ENCODE measurements at places on chromosomes 4 and X. TPM values are rescaled to one million over a fixed set of nuclear protein-coding genes. Genes with fewer than 3 reads are reported as not detected.

Gene PALLD
- 92.7 TPM for total RNA-seq

GRCh38 chr4:14967982-14968381 is 34.3 kb upstream of the CPEB2 start:
- no peak for DNase-seq

Gene C4orf51
- total RNA-seq: not detected

GRCh38 chrX:40104630-40104984 is 6.8 kb upstream of the BCOR start:
- DNase-seq: no peak

- DNase-seq: peak; percentile 61
These were observed 23.5 kb downstream of the CHM start for GRCh38 chrX:86023811-86024210.

DNA sequence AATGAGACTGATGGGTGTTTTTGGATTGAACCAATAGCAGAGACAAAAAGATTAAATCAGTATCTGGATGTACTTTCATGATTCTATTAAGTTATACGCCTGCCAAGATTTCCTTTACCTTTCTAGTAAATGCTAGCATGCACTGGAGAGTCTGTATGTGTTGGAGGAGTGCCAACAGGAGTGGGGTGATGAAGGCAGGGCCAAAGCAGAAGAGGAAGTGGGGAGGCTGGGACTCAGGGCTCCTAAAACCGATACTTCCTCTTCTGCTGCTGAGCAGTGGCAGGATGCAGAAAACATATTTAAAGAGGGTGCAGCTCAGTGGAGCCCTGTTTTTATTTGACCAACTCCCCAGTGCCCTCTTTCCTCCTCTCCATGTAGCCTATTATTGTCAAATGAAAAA is 5.6 kb downstream of the CYSLTR1 start:
- peak; percentile 33 for DNase-seq

DNA sequence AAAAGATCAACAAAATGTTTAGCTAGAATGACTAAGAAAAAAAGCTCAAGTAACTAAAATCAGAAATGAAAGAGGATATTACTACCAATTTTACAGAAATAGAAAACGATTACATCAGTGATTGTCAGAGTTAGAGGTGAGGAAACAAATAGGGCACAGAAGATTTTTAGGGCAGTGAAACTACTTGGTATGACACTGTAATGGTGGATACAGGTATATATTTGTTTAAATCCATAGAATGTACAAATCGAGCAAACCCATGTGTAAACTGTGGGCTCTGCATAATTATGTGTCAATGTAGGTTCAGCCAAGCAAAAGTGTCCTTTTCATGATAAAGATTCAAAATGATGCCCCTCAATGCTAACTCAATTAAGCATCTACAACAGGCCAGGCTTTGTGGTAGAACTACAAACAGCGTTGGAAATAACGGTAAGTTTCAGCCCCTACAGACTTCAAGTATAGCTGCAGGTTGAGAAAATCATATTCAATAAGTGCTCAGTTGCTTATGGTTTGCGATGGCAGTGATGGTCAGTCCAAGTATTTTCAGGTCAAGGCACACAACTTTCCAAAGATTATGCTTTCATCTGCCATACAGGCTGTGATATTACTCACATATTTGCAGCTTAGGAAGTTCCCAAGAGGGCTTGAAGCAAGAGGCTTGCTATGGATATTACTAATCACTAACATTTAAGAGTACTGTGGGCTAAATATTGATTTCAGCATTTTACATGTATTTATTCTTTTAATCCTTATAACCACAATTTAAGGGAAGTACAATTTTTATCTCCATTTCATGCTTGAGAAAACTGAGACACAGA is 158.6 kb downstream of the TET2 start:
- DNase-seq: no peak

DNA sequence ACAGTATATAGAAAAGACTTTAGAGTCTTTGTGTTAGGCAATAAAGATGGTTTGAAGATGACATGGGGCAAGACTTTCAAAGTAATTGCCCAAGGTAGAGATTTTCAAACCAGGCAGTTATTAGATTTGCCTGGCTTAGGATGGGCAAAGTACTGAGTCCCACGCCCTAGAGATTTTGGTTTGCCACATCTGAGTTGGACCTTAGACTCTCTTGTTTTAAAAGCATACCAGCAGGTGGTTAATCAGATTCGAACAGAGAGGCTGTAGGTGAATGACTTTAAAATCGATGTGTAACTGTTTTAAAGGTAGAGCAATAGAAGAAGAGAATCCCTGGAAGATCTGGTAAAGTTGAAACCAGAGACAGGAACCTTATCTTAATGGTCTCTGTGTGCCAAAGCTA is 121.5 kb downstream of the RAPGEF2 start:
- no peak for DNase-seq

GRCh38 chr4:176340871-176341685 is 21.3 kb downstream of the SPCS3 start:
- DNase-seq: peak; percentile 40

Gene POU4F2
- not detected for total RNA-seq

GRCh38 chr4:146485968-146486367 is 35.8 kb downstream of the SLC10A7 start:
- no peak for DNase-seq

Gene CCNQ
- total RNA-seq: 53.4 TPM

- peak; percentile 75 for DNase-seq
These were observed 28.2 kb downstream of the ANKRD50 start for GRCh38 chr4:124684301-124684700.

Gene HSFX4
- not detected for total RNA-seq

DNA sequence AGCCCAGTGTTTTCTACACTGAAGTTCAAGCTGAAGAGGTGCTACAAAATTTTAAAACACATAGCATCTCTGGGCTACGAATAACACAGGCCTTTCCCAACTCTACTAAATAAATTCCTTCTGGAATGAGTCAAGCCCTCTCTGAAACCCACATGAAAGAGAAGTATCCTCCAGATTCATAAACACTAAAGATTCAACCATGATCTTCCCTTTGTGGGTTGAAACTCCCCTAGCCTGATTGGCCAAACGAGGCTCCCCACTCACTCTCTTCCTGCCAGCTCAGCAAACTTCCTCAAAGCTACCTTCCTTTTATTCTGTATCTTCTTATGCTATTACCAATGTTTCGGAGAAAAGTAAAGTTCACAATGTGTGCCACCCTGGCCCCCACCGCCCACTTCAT is 95.4 kb downstream of the NKX6-1 start:
- DNase-seq: peak; percentile 1

DNA sequence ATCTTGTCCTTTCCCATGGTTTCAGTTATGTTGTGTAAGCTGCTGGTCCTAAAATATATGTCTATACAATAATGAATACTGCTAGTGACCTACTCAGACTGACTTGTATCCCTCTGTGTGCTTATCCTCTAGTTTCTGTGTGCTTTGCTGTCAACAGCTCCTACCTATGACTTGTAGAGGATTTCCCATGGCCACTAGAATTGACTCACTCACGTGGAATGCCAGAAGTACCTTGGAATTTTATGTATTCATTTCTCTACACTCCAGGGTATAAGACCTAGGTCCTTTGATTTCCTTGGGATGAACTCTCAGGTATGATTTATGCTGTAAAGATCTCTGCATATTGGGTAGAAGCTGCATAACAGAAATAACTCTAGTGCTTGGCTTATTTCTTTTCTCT is 279.9 kb upstream of the SLIT2 start:
- DNase-seq: peak; percentile 87

- DNase-seq: no peak
These were observed 121.5 kb upstream of the PPP2R3B start for GRCh38 chrX:508163-508562.

Gene F11
- total RNA-seq: not detected

Gene GPRASP1
- 1.2 TPM for total RNA-seq

DNA sequence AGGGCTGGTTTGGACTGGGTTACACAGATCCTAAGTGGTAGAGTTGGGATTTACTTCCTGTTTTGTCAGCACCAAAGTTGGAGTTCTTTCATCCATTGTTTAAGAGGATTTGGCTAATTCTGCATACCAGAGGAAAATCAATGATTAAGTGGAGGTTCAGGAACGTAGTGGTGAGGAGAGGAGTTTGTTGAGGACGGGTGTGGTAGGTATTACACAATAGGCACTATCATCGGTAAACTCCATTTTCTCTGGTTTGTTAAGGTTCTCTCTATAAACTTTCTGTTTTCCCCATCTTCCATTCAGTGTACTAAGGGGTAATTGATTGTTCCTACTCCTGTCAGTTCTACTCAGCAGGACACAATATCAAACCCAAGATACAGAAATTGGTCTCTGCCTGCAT is 107.5 kb upstream of the VCX2 start:
- no peak for DNase-seq

GRCh38 chrX:29617725-29618124 is 597.6 kb upstream of the MAGEB2 start:
- no peak for DNase-seq

DNA sequence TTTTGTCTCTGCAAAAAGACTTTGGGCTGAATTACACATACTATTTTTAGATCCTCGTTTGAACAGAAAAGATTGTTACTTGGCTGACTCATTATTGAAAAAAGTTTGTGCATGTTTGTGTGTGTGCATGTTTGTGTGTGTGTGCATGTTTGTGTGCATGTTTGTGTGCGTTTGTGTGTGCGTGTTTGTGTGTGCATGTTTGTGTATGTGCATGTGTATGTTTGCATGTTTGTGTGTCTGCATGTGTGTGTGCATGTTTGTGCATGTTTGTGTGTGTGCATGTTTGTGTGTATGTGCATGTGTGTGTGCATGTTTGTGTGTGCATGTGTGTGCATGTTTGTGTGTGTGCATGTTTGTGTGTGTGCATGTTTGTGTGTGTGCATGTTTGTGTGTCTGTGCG is 201.1 kb upstream of the FAT1 start:
- no peak for DNase-seq

DNA sequence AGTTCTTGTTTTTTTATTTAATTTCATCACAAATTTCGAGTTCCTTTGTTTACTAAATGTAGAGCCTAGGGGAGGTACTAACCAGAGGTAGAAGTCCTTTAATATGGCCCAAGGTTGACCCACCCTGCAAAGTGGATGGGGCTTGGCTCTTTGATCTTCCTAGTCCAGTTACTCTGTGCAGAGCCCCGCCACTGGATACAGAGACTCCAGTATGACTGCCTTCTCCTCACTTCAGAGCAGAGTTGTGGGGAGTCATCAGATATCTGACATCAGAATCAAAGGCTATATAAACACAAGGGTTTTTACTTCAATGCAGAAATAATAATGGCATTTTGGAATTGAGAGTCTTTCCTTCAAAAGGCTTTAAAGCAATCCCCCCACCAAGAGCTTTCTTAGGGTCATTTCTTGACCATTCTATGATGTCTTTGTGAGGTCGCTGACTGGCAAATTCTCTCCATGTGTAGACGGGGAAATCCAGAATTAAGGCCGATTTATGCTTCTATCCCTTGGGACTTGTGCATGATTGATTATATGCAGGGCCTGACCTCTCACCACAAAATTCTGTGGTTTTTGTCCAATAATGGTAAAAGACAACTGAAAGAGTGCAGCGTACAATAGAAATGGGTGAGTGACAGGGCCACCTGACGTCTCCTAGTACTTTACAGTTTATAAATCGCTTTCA is 88.3 kb upstream of the CITED1 start:
- no peak for DNase-seq

Gene NXF2B
- not detected for total RNA-seq

GRCh38 chr4:76689145-76689817 is 208.7 kb downstream of the SOWAHB start:
- DNase-seq: peak; percentile 57

DNA sequence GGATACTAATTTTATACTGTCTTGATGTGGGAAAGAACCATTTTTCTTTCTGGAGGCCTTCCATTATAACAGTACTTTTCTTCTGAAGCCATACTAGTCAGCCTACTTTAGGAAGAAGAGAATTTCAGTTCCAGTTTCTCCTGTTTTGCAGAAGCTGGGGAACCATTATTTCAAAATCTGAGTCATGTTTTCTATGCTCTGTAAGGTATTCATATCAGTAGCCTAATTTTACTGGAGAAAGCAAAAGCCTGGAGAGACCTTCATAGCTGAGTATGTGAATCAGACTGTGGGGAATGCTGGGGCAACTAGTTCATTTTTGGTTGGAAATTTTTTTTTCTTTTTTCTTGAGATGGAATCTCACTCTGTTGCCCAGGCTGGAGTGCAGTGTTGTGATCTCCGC is 22.4 kb downstream of the AFF1 start:
- DNase-seq: peak; percentile 75

Gene MTHFD2L
- 24.2 TPM for total RNA-seq

DNA sequence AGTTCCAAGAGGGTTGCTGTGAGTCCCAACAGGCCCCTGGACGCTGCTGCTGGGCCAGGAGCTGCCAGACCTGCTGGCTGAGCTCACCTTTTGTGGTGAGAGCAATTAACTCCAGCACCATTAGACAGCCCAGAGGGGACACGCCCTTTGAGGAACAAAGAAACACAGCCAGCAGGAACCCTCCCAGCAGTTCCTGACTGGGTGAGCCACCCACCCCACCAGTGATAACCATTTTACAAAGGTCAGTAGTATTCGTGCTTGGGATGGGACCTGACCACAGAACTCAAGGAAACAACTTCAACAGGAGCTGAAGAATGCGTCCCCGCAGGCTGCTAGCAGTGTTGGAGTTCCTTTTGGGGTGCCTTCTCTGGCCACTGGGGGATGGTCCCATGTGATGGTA is 38.8 kb upstream of the AFAP1 start:
- peak; percentile 90 for DNase-seq

Gene ZNF275
- total RNA-seq: 3.9 TPM

Gene PABPC4L
- under 0.01 TPM for total RNA-seq

DNA sequence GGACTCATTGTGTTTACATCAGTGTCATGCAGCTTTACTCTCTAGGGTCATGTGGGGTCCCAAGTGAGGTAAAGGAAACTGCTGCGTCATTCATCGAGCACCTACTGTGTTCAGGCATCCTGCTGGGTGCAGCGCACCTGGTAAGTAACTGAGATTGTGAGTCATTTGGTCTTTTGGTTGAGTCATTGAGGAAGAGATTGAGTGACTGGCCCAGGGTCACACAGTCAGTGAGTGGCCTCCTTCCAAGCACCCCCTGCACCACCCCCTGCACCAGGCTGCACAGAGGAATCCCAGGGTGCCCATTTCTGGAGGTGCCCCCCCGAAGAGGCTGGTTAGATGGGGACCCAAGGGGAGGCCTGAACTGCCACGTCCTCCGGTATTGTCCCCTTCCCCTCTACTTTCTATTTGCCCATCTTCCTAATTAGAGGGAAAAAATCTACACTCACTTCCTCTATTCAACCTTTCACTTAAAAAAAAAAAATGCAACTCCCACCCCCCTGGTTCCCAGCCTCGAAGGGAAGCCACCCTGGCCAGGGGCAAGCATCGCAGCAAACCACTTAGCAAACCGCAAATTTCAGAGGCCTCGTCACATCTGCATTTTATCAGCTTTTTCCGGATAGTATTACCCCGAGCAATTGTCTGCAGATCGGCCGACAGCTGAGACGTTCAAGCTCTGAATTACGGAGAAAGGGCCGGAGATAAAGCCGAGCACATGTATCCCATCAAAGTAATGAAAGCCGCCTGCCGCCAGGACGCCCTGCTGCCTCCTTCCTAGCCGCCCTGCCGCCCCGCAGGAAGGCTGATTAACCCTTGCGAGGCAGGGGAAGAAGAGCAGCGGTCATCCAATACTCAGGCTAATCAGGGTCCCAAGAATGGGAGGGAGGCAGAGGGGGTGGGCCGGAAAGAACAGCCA is 96.3 kb upstream of the MSX1 start:
- peak; percentile 85 for DNase-seq

Measured in bronchial epithelial cell (primary cell).